ENCODE measurements at places on chromosomes 7 and 10. TPM values are rescaled to one million over a fixed set of nuclear protein-coding genes. Genes with fewer than 3 reads are reported as not detected.

The MALRD1 gene
- not detected for total RNA-seq

The FXYD4 gene
- total RNA-seq, result not detected

The FBXO24 gene
- under 0.01 TPM for total RNA-seq

The STRIP2 gene
- total RNA-seq, result 17.6 TPM

The SPDYE1 gene
- total RNA-seq, result not detected

The KDM7A gene
- total RNA-seq, result 5.5 TPM

The OR9A2 gene
- not detected for total RNA-seq

The RAPGEF5 gene
- 4.0 TPM for total RNA-seq

The SSC4D gene
- total RNA-seq, result 0.33 TPM

The NPSR1 gene
- not detected for total RNA-seq

The SP8 gene
- not detected for total RNA-seq

The SLC25A13 gene
- total RNA-seq, result 86.5 TPM

The FAM25C gene
- not detected for total RNA-seq

The CDC14C gene
- total RNA-seq, result under 0.01 TPM

The TRIM74 gene
- total RNA-seq, result not detected

The POM121C gene
- total RNA-seq, result 10.7 TPM

The CFAP46 gene
- total RNA-seq, result 0.73 TPM

The AKR1C2 gene
- total RNA-seq, result not detected

The LIMK1 gene
- 32.0 TPM for total RNA-seq

The MAGI2 gene
- total RNA-seq, result 9.3 TPM

The ZEB1 gene
- total RNA-seq, result 0.34 TPM

The RGR gene
- total RNA-seq, result 0.67 TPM

The GAD2 gene
- total RNA-seq, result not detected

The PILRA gene
- not detected for total RNA-seq

The LAMB4 gene
- total RNA-seq, result 0.36 TPM

The ADARB2 gene
- not detected for total RNA-seq

The CACNA2D1 gene
- 23.4 TPM for total RNA-seq

The REPIN1 gene
- 61.6 TPM for total RNA-seq

The OLAH gene
- not detected for total RNA-seq

The CCDC7 gene
- total RNA-seq, result 6.9 TPM

The CCDC146 gene
- total RNA-seq, result 1.9 TPM

The VSTM2A gene
- total RNA-seq, result not detected

The OPALIN gene
- total RNA-seq, result not detected

The TMEM270 gene
- not detected for total RNA-seq

The PDZD7 gene
- 1.00 TPM for total RNA-seq

The HYAL4 gene
- total RNA-seq, result not detected

The MIOS gene
- total RNA-seq, result 35.9 TPM

The HABP2 gene
- not detected for total RNA-seq

The NAT16 gene
- not detected for total RNA-seq

The KIAA1217 gene
- 2.9 TPM for total RNA-seq

The CH25H gene
- 0.73 TPM for total RNA-seq

The PIK3CG gene
- total RNA-seq, result not detected

The FRMPD2 gene
- total RNA-seq, result not detected

The GSTO2 gene
- total RNA-seq, result 2.5 TPM

The HPS6 gene
- 40.3 TPM for total RNA-seq

Data from melanocyte of skin (primary cell).